ENCODE measurements at places on chromosomes 2 and 18.

DNA sequence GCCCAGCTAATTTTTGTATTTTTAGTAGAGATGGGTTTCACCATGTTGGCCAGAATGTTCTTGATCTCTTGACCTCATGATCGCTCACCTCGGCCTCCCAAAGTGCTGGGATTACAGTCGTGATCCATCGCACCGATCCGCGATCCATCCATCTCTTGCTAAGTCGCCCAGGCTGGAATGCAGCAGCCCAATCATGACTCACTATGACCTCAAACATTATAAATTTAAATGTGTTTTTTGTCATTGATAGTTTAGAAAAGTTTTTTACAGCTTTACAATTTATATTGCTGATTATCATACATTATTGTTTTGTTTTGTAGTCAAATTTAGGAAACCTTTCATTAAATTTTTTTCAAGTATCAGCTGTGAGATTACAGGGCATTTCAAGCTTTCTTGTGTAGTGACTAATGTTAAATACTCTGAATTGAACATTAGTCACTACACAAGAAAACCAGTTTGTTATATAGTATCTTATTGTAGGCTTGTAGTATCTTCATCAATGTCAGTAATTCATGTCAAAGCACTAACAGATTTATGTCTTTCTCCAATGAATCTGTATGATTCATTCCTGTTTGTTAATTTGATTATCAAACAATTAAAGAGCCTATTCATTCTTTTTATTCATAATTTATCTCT, 37.5 kb downstream of the NR4A2 start:
- DNase-seq = no peak

DNA sequence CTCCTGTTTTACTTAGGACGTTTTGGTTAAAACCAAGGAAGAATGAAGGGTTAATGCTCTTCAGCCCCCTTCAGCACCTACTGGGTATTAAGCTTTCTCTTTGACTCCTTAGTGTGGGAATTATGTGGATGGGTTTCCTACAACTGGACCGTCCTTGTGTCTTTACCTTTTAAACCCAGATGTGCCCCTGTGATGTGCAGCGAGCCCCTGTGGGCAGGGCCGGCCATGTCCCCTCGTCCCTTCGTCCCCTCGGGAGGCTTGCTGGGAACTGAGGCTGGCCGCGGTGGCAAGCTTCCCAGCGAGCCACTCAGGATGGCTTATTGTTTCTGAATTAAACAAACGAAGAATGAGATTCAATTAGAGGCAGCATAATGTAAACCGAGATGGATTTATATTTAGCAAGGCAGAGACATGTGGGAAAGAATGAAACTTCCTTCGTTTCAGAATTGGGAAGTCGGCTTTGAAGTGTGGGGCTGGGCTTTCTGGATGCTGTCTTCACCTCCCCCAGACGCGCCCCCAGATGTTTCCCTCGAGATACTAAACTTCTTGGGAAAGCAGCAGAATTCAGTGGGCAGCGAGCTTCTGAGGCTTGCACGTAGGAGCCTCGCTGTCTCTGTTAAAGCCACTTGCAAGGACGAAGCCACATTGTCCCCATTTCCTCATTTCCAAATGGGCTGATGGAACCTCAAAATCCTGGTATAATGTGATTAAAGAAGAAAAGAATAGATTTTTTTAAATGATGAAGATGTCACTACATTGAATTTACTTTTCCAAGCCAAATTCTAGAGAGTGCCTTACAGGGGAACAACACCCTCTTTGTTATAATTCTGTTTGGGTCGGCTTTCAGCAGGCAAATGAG, 146.0 kb downstream of the VAPA start:
- DNase-seq = no peak

DNA sequence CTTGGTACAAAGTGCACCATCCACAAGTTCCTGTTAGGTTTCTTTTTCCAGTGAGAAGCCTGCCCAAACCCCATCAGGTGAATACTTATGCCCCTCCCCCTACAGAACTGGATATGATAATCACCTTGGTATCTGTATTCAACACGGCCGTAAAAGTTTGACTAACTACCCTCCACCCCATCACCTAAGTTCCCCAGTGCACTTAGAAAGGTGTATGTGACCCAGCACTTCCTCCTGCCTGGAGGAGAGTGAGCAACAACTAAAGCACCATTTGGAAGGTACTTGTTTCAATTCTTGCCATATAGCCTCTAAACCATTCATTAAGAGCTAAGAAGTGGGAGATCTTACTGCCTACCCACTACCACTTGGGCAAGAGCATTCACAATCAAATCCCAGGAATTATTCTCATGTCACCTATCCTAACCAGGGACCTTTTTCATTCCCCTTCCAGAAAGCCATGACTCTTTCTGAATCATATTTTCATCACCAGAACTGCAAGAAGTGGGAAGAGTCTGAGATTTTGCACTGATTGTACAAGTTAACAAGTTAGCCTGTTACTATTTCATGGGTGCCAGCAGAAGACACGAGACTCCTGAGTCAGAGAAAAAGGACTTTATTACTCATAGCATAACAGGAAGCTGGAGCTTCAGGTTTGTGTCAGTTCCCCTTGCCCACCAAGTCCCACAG, 53.5 kb upstream of the NDUFV2 start:
- DNase-seq = no peak

DNA sequence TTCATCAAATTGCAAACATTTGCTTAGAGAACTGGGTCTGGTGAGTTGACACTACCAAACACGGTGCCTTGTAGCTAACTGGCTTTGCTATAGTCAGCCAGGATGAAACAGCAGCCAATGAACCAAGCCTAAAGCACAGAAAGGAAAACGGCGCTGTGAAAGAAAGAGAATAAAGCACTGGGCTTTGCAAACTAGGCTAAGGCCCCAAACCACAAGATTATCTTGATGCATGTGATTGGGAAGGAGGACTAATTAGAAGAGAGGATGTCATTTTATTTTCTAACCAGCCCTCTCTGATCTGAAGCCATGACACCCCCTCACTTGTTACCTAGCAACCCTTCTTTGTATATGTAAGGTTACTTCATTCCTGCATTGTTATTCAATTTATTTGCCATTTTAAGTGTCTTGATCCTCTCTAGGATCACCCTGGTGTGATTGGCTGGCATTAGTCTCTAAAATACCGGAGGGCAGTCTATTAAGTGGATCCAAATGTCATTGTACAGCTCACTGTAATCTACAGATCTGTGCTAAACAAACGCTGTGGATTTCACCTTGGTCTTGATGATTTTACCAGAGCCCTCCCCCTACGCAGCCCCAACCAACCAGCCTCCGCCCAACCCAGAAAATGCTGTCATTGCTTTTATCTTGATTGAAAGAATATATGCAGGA, 395.4 kb upstream of the ACVR2A start:
- no peak for DNase-seq

DNA sequence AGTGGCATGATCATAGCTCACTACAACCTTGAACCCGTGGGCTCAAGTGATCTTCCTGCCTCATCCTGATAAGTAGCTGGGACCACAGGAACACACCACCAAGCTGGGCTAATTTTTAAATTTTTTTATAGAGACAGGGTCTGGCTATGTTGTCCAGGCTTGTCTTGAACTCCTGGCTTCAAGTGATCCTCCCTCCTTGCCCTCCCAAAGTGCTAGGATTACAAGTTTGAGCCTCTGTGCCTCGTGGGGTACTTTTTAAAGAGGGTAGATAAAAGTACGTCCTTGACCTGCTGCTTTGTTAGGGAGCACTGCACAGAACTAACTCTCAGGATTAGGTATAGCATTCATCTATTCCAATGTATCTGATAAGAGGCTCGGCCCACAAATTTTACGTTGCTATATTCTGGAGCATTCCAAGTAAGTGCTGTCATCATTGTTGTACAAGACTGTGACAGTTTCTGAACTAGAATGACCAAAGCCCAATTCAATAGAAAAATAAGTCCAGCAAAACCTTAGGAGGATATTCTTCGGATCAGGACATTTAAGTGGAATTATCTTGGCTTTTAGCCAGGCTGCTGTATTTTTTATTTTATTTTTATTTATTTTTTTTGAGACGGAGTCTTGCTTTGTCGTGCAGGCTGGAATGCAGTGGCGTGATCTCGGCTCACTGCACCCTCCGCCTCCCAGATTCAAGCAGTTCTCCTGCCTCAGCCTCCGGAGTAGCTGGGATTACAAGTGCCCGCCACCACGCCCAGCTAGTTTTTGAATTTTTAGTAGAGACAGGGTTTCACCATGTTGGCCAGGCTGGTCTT, 4.1 kb downstream of the MTCL1 start:
- no peak for DNase-seq
